Naive thymus-derived CD4-positive, alpha-beta T cell (primary cell): ENCODE measurements at places on chromosomes 1 and 21. TPM values are rescaled to one million over a fixed set of nuclear protein-coding genes. Genes with fewer than 3 reads are reported as not detected.

Gene GJA9
- not detected for polyA plus RNA-seq

- no peak for DNase-seq
Observed at GRCh38 chr1:24866211-24867083, 63.6 kb downstream of the RUNX3 start.

DNA sequence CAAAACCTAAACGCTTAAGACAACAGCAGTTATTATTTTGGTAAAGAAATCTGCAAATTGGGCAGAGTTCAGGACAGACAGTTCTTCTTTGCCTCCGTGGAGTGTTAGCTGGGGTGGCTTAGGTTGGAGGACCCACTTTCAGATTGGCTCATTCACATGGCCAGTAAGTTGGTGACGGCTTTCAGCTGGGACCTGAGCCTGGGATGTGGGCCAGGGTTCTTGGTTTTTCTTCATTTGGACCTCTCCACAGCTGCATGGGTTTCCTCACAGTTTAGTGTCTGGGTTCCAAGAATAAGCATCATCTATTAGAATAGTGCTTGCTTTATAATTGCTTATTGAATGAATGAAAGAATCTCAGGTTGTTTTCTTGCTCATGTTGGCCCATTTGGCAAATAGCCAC is 72.2 kb downstream of the ATF6 start:
- DNase-seq: no peak

DNA sequence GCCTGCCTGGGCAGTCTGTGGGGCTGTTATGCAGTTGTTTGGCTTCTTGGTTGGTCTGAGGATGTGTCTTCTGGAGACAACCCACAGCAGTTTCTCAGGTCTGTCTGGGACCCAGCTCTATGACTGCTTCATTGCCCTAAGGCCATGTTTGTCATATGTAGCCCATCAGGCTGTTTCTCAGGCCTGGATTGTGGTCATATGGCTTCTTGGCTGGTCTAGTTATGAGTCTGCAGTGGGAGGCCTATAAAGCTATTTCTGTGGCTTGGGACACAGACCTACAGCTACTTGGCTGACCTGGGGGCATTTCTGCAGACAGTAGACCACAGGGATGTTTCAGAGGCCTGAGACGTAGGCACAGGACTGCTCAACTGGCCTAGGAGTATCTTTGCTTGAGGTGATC is 41.5 kb downstream of the CHIA start:
- no peak for DNase-seq

DNA sequence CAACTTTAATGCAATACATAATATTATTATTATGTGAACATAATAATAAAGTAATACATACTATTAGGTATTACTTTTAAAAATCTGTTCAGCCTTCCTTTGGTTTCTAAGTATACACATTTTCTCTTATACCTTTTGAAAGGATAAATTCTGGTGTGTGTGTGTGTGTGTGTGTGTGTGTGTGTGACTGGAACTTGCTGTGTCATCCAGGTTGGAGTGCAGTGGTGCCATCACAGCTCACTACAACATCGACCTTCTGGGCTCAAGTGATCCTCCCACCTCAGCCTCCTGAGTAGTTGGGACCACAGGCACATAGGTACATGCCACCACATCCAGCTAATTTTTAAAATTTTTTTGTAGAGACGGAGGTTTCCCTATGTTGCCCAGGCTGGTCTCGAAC is 88.5 kb downstream of the CCDC30 start:
- no peak for DNase-seq

Gene CFAP45
- 0.17 TPM for polyA plus RNA-seq
